Stimulated activated CD4-positive, alpha-beta T cell treated with anti-CD3 and anti-CD28 coated beads, Interleukin-15, amount 100 ng/mL, for 48 hours (primary cell): ENCODE measurements at places on chromosomes 12 and 14.
A peak's percentile ranks its signal among the peaks of the same experiment; 100 is the strongest.

DNA sequence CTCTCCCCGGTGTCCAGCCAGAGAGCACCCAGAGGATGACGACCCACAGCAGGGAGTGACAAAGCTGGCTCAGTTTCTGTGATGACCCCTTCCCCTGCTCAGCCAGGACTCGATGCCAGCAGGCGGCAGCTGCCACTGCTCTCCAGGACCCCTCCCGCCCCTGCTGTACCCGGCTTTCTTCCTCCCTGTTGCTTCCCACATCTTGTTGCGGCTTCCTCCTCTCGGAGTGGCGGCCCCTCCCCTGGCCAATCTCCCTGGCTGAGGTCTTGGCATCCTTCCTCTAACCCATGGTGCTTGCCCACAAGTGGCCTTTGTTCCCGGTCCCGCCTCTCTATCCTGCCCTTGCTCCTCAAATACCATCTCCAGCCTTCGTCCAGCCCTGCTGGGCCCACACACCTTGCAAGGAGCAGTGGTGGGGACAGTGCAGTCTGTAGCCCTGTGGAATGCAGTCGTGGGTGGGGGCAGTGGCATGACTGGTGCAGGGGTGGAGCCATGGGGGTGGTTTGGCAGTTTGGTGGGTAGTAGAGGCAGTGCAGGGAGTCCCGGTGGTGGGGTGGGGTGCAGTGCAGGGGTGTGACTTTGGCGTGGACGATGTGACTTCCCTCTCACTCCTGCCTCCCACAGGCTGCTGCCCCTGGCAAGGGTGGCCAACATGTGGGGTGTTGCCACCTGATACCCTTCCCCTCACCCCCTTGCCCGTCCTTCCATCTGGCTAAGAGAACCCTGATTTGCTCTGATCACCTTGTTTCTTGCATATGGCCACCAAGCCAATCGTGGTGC lies 16.3 kb upstream of the BEGAIN start:
- no peak for DNase-seq

DNA sequence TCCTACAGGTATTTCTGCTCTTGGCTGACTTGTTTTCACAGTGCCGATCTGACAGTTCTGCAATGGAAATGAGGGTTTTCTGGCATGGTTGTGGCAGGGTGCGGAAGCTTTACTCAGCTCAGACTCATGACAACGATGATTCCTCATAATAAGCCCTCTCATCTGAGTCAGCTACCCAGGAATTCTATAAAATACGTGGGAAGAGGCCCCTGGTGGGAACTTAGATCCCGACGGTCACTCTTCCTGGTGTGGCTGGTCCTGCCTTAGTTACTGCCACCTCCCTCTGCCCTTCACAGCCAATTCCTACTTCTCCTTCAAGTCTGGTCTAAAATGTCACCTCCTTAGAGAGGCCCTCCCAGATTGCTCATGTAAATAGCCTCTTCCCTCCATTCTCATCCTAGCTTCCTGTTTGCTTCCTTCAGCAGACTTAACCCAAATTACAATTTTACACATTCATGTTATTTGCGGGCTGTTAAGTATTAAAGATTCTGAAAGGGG lies 104.2 kb upstream of the MAP1LC3B2 start:
- DNase-seq, result no peak

GRCh38 chr14:95220663-95221231 lies 63.4 kb upstream of the DICER1 start:
- no peak for DNase-seq

DNA sequence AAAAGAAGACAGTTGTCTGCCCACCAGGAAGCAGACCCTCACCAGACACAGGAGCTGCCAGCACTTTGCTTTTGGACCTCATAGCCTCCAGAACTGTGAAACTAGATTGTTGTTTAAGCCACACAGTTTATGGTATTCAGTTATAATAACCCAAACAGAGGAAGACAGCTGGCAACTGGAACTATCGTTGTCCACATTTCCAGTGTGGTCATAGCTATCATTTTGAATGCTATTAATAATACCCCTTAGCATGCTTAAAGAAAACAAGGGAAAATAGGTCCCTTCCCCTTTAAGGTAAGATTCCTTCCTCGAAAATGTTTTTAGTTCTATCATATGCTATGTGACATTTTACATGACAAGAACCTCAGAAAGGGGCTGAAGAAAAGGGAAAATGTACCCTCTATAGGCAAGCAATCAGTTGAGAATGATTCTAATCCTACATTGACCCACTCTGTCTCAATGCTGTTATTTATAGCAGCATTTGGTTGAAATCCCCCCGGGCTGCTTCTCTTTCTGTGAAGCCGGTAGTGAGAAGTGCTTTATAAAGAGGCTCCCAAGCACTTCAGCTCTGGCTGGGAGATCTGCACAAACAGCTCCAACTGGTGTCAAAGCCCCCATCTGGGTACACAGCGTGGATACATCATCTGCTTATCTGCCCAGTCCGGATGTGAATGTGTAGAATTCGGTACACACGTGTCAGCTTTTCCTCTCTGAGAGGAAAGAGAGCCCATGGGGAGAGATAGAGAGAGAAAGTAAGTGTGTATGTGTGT lies 221.2 kb upstream of the FLRT2 start:
- DNase-seq, result no peak

DNA sequence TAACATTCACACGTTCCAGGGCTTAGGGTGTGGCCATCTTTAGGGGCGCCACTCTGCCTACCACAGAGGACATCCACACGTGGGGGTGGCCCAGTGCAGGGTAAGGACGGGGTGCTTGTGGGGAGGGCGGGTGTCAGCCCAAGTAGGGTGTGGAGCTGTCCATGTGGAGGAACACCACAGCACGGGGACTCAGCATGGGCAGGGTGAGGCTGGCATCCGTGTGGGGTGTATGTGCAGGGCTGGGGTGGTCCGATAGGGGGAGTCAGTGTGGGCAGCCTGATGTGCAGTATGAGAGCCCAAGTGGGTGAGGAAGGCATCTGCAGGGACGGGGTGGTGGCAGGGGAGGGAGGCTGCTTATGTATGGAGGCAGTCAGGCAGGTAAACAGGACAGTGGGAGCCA lies 17.7 kb downstream of the PSMC1 start:
- no peak for DNase-seq

DNA sequence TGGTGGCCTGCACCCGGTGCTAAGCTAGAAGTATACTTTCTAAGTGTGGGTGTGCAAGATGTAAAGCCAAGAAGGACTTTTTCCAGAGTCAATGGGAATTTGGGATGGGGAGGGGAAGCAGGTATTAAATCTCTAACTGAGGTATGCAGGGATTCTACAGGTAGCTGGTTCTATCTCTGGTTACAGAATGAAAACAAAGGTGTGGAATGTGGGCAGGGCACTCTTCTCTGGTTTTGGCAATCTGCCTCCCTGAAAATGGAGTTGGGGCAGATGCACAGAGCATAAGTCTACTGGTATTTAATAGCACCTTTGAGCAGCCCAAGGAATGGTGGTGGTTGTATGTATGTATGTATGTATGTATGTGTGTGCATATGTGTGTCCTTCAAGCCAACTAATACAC lies 66.7 kb upstream of the PPP1R12A start:
- DNase-seq, result no peak

DNA sequence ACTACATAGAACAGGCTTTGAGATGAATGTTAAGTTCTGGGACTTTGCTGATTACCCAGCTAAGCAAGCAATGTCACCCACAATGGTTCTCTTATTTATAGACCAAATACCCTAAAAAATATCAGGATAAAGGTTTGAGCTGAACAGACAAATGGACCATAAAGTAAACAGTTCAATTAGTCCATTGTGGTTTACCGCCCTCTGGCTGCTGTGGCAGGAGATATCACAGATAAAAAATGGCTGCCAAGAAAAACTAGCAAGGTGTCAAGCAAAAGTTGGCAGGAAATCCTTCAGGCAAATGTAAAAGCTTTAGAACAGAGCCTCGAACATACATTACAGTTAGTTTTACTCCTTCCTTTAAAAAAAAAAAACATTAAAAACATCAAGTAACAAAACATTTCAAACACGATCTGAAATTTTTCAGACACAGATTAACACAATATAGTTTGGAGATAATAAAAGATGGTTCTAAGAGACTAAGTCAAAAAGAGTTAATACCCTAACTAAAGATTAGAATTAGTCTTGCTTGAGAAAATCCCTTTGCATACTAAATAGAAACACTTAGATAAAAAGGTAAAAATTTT lies 41.3 kb downstream of the MED13L start:
- DNase-seq, result peak; percentile 7

DNA sequence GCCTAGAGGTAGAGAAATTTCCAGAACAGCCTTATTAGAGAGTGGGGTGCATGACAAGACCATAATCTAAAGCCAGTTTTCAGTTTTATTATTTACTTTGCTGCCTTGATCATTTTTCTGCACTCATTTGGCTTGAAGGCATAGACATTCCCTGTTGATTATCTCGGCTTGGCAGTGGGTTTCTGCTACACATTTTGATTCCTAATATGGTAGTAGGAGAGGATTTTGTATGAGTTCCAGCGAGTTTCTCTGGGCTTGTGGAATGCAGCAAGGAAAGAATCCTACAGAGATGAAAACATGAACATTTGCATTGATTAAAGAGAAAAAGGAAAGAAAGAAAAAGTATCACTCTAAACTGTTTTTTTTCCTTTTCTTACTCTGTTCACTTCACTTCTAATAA lies 281.2 kb downstream of the PAWR start:
- no peak for DNase-seq

- DNase-seq, result no peak
These were observed at the start of gene RERGL for GRCh38 chr12:18090093-18090492. TSS of gene RERGL (minus strand) at chr12:18090193. CDS start at chr12:18090140, 53 bp downstream.

GRCh38 chr14:48826058-48826457 lies 760.1 kb downstream of the RPS29 start:
- DNase-seq, result no peak

- DNase-seq, result no peak
These were observed 63.3 kb upstream of the TBX3 start for GRCh38 chr12:114747012-114747858.

GRCh38 chr12:46711756-46712155 lies 114.0 kb downstream of the SLC38A4 start:
- DNase-seq, result no peak

DNA sequence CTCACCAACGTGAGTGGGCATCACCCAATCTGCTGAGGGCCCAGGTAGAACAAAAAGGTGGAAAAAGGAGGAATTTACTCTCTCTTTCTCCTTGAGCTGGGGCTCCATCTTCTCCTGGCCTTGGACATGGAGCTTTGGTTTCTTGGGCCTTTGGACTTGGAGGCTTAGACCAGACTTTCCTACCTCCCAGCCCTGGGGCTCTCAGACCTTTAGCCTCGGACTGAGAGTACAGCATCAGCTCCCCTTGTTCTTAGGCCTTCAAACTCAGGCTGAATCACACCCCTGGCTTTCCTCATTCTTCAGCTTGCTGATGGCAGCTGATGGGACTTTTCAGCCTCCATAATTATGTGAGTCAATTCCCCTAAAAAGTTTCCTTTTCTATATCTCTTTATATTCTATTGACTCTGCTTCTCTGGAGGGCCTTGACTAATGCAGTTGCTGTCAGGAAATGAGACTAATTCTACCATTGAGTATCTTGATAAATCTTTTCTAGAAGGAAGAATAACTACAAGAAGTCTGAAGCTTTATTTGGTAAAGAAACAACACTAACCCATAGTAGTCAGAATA lies 15.9 kb upstream of the CLEC4E start:
- no peak for DNase-seq

DNA sequence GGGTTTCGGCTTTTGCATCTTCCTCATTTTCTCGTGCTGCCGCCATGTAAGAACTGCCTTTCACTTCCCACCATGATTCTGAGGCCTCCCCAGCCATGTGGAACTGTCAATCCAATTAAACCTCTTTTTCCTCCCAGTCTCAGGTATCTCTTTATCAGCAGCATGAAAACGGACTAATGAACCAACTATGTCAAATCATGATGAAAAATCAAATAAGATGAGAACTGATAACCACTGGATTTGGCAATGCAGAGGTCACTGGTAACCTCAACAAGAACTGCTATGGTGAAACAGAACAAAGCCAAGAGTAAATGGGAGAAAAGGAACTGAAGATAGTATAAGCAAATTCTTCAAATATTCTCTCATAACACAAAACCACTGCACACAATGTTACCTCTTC lies 6.0 kb downstream of the EML5 start:
- no peak for DNase-seq

GRCh38 chr14:52080158-52080800 lies 11.4 kb upstream of the NID2 start:
- DNase-seq, result no peak

GRCh38 chr12:88703790-88704189 lies 123.5 kb upstream of the KITLG start:
- no peak for DNase-seq

DNA sequence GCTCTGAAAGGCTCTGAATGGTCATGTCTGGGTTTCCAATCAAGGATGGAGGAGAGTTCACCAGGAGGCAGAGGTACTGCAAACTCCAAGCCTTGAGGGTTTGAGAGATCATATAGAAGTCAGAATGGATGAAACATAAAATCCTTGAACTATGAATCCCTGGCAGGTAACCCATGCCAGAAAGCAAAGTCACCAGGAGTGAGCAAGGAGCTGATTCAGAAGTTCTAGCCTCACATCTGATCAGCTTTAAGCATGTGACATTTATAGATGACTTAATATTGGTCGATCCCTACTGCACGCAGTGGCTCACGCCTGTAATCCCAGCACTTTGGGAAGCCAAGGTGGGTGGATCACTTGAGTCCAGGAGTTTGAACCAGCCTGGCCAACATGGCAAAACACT lies 126.1 kb upstream of the MED13L start:
- no peak for DNase-seq

GRCh38 chr12:4849115-4849541 lies 60.6 kb upstream of the KCNA1 start:
- no peak for DNase-seq

DNA sequence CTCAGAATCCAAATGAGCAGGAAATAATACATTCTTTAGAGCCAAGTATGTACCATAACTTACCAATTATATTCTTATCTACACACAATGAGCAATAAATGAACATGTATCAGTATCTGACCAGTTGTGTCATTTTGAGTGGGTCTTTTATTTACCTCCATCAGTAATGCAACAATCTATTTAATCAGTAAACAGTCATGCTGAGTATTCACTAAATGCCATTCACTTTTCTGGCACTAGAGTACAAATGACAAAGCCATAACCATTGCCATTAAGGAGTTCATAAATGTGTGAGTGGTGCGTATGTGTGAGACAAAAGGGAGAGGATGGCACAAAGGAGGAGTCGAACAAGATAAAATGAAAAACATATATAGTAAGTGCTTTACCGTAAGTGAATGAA lies 1.5 kb upstream of the STRAP start:
- DNase-seq, result no peak

DNA sequence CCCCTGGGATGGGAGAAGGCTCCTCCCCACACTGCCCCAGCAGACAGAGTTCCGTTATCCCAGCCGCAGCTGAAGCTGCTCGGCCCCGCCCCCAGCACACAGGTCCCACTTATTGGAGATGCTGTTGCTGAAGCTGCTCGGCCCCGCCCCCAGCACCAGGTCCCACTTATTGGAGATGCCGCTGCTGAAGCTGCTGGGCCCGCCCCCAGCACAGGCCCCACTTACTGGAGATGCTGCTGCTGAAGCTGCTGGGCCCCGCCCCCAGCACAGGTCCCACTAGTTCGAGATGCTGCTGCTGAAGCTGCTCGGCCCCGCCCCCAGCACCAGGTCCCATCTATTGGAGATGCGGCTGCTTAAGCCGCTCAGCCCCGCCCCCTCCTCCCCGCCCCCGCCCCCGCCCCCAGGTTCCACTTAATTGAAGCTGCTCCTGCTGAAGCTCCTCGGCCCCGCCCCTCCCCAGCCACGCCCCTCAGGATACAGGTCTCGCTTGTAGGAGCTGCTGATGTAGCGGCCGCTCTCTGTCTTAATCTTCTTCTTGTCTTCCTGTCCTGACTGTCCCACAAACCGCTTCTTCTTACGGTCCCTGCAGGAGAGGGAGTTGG lies 12.0 kb downstream of the CFAP73 start:
- DNase-seq, result no peak
